ENCODE measurements at places on chromosomes 4 and X.

- no peak for DNase-seq
Observed at GRCh38 chr4:40232610-40233009, 35.8 kb downstream of the RHOH start.

- no peak for DNase-seq
Observed at GRCh38 chr4:121072224-121073003, at the start of gene NDNF. Gene NDNF, minus strand, starts transcription at chr4:121072535. Its CDS starts 26,698 bp downstream, at chr4:121045837.

DNA sequence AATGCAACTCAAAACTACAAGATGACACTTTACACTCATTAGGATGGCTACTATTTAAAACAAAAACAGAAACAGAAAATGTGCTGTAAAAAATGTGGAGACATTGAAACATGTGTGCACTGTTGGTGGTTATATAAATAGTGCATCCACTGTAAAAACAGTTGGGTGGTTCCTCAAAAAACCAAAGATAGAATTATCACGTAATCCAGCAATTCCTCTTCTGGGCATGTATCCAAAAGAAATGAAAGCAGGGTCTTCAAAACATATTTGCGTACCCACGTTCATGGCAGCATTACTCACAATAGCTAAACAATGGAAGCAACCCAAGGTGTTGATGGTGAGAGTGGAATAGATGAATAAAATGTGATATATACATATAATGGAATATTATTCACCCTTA is 967.2 kb downstream of the TRAM1L1 start:
- no peak for DNase-seq

DNA sequence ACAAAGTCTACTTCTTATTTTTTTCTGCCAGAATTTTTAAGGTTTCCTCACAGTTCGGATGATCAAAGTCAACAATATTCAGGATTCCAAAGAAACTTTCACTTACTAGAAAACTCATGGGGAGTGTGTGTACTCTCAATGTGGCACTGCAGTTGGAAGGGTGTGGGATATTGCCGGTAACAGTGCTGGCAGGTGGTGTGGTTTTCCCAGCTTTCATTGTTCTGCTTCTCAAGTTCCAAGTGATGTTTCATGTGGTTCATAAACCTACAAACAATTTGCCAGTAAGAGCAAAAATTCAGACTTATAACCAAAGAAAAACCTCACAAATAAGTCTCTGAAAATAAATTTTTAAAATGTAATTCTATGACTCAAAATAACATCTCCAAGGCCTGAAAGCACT is 39.8 kb downstream of the ZNF280C start:
- DNase-seq = no peak

DNA sequence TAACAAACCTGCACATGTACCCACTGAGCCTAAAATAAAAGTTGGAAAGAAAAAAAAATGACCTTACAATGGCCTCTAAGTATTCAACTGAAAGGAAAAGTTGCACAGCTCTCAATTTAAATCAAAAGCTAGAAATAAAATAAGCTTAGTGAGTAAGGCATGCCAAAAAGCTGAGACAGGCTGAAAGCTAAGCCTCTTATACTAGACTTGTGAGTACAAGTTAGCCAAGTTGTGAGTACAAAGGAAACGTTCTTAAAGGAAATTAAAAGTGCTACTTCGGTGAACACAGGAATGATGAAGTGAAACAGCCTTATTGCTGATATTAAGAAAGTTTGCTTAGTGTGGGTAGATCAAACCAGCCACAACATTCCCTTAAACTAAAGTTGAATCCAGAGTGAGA is 707.9 kb upstream of the PITX2 start:
- no peak for DNase-seq

DNA sequence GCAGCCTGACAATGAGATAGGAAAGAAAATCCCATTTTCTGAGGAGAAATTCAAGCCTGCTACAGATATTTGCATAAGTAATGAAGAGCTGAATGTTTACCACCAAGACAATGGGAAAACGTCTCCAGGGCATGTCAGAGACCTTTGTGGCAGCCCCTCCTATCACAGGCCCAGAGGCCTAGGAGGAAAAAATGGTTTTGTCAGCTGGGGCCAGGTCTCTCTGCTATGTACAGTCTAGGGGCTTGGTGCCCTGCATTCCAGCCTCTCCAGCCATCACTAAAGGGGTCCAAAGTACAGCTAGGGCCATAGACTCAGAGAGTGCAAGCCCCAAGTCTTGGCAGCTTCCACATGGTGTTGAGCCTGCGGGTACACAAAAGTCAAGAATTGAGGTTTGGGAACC is 361.6 kb upstream of the ANXA10 start:
- no peak for DNase-seq

DNA sequence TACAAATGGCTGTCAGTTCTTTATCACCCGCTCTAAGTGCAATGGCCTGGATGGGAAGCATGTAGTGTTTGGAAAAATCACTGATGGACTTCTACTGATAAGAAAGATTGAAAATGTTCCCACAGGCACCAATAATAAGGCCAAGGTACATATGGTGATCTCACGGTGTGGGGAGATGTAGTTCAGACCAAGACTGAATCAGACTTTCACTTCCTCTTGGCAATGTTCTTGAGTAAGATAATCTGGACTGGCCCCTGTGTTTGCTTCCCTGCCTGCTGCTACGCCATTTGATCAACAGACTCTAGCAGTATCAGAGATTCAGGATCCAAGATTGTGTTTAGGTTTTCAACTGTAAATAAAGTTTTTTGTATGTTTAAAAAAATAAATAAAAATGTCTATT is 682.2 kb upstream of the AMOT start:
- DNase-seq = no peak

DNA sequence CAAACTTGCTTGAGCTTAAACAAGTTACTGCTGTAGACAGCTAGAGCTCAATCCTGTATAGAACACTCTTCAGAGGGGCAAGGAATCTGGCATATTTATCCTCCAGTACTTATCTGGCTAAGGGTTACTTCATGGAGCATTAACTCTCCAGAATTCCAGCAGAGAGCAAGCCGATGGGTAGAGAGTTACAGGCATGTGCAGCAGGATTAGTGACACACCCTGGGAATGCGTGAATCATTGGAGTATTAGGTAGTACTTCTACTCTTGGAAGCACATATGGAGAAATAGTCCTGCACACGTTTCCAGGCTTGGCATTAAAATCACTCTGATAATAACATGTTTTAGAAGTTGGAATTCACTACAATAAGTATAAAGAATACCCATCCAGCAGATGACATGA is 35.4 kb downstream of the GRXCR1 start:
- DNase-seq = no peak

DNA sequence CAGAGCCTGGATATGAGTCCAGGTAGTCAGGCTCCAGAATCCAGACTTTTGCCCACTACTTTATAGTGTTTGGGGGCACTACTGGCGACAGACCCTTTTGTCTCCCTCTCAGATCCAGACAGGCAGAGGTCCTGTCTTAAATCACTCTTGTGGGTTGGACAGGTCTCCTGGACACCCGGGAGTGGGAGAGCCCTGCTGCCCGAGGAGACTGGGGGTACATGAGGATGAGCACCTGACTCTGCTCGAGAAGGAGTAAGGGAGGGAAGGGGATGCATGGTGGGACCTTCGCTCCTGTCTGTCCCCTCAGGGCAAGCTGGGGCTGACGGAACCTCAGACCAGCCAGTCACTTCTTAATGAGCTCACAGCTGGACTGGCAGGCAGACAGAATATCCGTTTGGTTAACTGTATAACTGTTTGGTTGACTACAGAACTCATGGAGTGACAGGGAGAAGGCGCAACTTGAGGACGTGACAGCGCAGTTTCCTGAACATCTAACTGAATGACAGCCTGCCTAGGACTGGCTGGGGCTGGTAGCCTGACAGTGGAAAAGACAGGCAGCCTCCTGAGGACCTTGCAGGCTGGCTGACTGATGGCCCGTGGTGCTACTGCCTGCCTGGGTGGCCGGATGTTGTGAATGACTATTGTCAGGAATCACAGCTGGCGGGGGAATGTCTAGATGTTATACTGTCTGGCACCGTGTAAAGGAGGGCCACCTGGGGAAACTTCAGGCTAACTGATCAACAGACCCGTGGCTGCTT is 1.6 kb upstream of the SUV39H1 start:
- no peak for DNase-seq

GRCh38 chr4:19736968-19737756 is 514.5 kb upstream of the SLIT2 start:
- no peak for DNase-seq

GRCh38 chrX:117743469-117744251 is 372.9 kb downstream of the KLHL13 start:
- DNase-seq = no peak

GRCh38 chr4:158003212-158003611 is 169.6 kb downstream of the GASK1B start:
- DNase-seq = no peak

DNA sequence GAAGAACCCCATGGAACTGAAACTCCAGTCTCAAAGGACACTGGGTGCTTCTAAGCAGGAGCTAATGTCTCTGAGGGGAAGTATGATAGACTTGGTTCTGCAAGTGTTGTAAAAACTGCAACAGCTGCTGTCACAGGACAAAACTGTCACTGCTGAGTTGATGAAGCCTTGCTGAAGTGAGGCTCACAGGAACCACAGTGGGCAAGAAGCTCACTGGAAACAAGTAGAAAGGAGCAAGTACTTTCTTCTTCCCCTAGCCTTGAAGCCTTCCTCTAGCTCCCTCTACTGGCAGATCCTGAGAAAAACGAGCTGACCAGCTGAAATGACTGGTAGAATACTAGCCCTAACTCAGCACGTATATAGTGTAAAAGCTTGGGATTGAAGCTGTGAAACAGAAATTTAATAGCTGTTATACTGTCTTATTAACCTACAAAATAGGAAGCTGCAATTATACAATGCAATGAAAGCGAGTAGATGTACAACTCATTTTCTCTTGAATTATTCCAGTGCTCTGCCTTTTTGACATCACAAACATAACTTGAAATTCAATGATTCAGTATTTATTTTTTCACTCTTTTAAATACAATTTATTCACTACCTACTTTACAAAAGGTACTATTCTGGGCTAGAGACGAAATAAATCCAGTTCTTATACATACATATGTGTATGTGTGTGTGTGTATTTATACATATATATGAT is 91.4 kb downstream of the GABRB1 start:
- DNase-seq = peak; percentile 9

GRCh38 chr4:39754309-39754708 is 56.4 kb downstream of the UBE2K start:
- DNase-seq = no peak

- no peak for DNase-seq
Observed at GRCh38 chr4:3679071-3679825, 86.9 kb upstream of the ADRA2C start.

- no peak for DNase-seq
Observed at GRCh38 chr4:11469650-11470437, 41.1 kb upstream of the HS3ST1 start.

DNA sequence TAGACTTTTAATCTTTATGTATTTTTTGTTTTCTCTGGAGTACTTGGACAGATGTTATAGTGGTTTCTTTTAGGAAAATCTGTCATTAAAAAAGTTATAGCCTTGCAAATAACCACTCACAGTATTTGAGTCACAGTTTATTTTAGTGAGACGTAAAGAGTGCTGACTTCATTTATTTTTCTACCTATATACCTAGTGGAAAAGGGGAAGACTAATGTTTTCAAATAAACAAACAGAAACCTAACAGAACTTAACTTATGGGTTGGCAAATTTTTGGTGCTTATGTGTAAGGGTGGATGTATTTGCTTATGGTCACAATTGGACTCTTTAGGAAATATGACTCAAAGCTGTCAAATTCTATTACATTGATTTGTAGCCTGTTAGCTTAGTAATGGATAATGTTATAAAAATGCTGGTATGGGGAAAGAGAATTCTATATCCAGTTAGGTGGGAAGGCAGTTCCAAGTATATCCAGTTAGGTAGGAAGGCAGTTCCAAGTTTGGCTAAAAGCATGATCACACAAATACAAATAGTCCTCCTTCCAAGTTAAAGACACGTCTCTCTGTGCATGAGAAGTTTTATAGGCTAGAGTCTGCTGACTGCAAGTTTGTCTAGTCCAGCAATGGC is 61.9 kb downstream of the SLC9A6 start:
- no peak for DNase-seq

GRCh38 chr4:85381968-85382367 is 93.0 kb upstream of the ARHGAP24 start:
- no peak for DNase-seq

GRCh38 chrX:97397371-97397770 is 513.7 kb downstream of the RPA4 start:
- no peak for DNase-seq

DNA sequence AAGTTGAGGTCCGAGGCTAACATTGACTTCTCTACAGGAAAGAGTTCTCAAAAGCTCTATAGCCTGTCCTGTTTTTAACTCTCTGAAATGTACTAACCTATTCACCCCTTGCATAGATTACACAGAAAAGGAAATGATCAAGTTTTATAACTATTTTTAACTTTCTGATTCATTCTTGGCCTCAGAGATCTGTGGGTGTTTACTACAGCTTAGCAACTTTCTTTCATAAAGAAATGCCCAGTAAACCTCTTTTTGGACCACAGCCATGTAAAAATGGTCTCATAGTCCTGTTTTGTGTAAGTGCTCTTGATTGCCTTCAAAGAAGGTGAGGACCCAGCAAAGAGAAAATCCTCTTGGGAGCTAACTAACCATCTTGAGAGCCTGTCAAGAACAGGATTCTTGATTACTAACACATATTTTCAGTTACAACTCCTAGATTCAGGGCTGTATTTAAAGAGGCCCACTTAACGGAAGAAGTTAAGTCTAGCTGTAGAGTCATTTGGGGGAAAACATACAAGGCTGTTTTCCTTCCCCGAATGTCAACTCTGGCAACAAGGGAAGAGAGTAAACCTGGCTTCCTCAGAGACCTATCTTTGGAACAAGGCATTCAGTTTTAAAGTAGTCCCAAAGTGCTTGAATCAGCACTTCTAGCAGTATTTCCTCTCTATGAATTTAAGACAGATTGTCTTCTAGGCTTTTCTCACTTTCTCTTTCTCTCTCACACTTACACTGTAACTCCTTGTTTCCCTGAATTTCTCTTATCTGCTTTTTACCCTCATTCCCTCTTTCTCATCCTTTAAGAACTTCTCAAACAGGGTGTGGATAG is 78.2 kb downstream of the IL21 start:
- no peak for DNase-seq

Measured in effector CD4-positive, alpha-beta T cell (primary cell).